Fibroblast of villous mesenchyme (primary cell): ENCODE measurements at places on chromosomes 16 and 17.

- no peak for DNase-seq
Measured at GRCh38 chr16:70701036-70701435, 15.2 kb upstream of the MTSS2 start.

DNA sequence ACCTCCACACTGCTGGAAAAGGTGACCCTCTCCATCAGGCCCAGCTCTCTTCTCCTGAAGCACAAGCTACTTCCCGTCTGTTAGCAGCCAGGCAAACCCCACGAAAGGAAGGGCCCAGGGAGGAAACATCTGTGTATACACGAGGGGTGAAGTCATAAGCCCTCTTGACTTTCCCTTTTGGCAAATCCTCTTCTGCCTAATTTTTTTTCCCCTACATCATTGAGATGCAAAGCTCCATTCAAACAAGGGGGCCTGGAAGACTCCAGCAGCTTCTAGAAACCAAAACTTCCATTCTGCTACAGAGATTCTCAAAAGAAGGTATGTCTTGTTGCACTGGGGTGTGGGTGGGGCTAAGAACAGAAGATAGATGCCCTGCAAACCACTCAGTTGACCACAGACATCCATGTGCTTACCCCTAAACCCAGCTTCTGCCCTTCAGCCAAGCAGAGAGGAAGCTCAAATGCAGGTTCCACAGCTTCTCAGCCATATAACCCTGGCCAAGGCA lies 145.6 kb upstream of the RCVRN start:
- DNase-seq, result peak; percentile 71

DNA sequence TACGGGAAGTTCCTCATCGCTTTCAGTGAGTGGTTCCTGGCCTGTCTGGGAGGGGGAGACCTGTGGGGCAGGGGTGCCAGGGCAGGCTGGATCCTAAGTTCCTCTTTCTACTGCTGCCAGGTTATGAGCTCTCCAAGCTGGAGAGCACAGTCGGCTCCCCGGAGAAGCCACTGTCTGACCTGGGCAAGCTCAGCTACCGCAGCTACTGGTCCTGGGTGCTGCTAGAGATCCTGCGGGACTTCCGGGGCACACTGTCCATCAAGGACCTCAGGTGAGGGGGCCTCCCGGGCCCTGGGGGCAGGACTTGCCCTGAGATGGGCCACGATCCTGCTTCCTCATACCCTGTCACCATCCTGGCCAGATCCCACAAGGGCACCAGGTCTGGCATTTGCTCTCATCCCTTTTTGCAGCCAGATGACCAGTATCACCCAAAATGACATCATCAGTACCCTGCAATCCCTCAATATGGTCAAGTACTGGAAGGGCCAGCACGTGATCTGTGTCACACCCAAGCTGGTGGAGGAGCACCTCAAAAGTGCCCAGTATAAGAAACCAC lies 5.1 kb downstream of the PRSS8 start:
- no peak for DNase-seq

DNA sequence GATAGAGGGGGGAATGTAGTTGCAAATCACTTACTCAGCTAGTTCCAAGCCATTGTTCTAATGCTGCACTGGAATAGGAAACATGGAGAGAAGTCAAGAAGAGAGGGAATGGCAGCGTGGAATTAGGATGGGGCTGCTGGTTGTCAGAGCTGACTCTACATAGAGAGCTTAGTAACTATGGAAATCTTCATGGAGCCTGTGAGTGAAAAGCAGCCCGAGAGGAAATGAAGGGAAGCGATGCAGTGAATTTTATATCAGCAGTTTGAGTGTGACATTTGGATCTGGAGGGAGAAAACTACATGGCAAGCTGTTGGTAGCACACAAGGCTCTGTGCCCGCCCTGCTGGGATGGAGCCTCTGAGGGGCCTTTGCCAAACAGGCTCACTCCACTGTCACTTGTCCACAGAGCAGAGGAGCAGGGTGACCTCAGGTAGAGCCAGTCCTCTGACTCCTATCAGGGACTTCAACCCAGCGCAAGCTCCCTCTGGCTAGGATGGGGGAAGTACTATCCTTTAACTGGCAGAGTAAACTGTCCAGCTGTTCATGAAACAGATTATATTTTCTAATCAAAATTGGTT lies 27.9 kb upstream of the PMFBP1 start:
- no peak for DNase-seq

DNA sequence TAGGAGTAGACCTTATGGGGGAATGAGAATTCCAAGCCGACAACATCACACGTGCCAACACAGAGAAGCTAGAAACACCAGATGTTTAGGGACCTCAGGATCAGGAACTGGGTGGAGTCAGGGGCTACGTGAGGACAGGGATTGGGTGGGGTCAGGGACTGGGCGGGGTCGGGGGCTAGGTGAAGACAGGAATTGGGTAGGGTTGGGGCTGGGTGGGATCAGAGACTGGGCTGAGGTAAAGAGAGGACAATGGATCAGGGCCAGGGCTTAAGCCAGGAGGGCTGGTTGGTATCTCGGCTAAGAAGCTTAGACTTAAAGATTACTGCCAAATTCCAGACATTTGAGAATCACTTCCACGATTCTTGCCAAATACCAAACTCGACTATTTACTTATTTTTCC lies 11.6 kb downstream of the TEKT5 start:
- DNase-seq, result no peak

DNA sequence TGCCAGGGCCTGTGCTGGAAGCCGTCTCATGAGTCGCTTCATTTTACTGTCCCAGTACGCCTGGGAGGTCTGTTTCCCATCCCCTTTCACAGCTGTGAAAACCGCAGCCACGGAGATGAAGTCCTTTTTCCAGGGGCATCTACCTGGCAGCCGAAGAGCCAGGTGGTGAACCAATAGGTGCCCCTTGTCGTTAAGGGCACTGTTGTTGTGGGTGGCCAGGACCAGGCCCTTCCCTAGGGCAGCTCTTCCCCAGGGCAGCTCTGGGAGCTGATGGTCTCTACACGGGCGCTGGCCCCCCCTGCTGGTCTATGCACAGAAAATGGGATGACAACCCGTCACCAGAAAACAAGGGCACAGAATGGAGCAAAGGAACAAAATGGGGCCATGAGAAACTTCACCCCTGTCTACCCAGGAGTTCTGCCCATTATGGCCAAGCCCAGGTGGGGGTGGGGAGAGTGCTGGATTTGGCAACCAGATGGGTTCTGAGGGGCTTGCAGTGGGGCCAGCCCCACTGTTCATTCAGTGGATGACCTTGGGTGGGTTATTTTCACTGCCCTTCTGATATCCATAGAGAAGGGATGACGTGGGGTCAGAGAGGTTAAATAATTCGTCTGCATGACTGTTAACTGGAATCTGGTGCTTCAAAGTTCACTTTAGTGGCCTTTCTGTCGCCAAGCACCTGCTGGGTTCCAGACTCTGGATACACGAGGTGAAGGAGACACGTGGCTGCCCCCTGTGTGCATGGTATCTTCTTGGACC lies 11.5 kb downstream of the RMI2 start:
- peak; percentile 77 for DNase-seq
